Activated naive CD4-positive, alpha-beta T cell treated with anti-CD3 and anti-CD28 coated beads, Interleukin-2, amount 10 ng/mL, durations not matched to agents 5 hours and 36 hours (primary cell): ENCODE measurements at places on chromosomes 4 and X. TPM values are rescaled to one million over a fixed set of nuclear protein-coding genes. Genes with fewer than 3 reads are reported as not detected.

BCORL1 gene
- total RNA-seq: 7.1 TPM

POLN gene
- 2.7 TPM for total RNA-seq

MAGEB10 gene
- total RNA-seq: not detected

MGAT4D gene
- total RNA-seq: not detected

NOX1 gene
- total RNA-seq: not detected

SASH3 gene
- total RNA-seq: 222 TPM

ANXA3 gene
- total RNA-seq: 2.2 TPM

HDAC8 gene
- 23.7 TPM for total RNA-seq

GPR82 gene
- not detected for total RNA-seq

MXRA5 gene
- not detected for total RNA-seq

SCLT1 gene
- 28.2 TPM for total RNA-seq

ENOPH1 gene
- 34.9 TPM for total RNA-seq

SPATA4 gene
- not detected for total RNA-seq

MOB1B gene
- 17.0 TPM for total RNA-seq

DUSP21 gene
- total RNA-seq: not detected

FAM47B gene
- not detected for total RNA-seq

BTK gene
- total RNA-seq: 0.10 TPM
